ENCODE measurements at places on chromosomes 2 and 18.
A peak's percentile ranks its signal among the peaks of the same experiment; 100 is the strongest.

DNA sequence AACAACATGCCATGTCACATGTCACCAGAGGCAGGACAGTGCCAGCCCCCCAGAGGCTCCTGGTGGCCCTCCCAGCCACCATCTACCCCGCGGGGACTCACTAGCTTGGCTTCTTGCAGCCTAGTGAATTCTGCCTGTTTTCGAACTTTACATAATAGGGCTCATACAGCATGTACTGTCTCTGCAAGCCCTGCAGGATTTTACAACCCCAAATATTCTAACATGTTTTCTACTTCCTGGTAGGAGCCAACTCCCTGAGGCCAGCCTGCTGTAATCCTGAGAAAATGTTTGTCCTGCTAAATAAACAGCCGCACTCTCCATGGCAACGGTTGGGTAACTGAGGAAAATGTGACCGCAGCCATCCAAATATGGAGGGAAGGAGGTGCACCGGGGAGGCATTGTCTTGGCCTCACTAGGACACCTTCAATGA, 2.7 kb downstream of the PER2 start:
- DNase-seq = peak; percentile 49

DNA sequence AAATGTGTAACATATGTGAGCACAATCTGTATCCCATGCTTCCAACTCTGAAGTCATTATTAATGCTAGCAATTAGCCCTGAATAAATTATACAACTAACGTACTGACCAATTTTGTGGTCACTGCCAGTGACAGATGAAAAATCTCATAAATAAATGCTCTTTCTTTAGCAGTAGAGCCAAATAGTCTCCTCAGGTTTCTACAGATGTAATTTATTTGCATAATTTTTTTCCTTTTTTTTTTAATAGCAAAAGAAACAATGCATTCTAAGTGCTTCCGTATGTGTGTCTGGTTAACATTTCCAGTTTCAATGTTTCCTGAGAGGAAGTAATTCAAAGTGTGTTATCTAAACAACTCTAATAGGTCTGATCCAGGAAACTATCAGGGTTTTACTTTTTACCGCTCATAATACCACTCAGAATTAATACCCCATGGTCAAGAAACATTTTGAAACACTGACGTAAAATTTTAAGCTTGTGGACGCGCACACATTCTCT, 108.4 kb downstream of the MEP1B start:
- no peak for DNase-seq

GRCh38 chr2:239640676-239641578, 240.1 kb upstream of the HDAC4 start:
- DNase-seq = no peak

DNA sequence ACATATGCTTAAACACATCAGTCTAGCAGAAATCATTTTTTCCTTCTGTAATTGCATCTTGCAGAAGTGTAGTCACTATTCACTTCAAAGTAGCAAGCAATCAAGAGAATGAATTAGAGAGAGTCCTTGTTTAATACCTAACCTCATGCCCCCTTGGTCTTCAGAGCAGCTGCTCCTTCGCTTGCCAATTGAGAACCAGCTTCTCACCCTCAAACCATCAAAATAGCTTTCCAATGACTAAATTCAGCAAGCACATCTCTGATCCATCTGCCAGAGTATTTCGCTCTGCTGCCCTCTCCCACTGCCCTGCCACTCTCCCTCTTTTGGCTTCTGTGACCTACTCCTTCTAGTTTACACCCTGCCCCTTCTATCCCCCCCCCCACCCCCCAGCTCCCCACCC, 120.7 kb upstream of the AGAP1 start:
- no peak for DNase-seq

GRCh38 chr18:79396431-79397246, 909 bp downstream of the NFATC1 start:
- peak; percentile 53 for DNase-seq

DNA sequence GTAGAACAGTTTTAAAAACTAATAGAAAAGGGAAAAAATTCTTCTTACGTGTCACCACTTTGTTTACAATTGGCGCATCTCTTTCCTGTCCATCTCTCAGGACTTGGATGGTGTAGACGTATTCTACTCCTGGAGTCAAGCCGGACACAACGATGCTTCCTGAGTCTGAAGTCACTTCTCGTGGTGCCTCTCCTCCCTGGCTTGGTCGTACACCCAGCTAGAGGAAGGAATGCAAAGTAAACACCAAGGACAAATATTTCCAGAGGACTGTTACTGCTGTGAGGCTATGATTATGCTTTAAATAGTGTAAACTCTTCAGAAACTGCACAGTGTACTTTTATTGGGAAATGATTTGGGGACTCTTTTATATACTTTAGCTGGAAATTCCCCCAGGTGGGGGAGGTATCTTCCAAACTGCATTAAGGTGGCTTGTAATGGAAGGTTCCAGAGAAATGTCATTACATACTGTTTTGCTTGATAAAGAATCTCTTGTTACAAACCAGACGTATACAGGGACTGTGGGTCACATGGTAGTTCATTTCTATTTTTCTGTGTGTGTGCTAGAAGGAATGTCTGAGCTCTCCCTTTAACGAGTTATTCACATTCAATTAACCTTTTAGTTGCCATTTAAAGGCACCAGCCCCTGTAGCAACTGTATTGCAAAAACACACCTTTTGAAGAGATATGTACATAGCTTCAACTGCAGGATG, 38.1 kb downstream of the FN1 start:
- no peak for DNase-seq

- peak; percentile 70 for DNase-seq
Observed at GRCh38 chr2:86368161-86368824, 30.9 kb upstream of the REEP1 start.

GRCh38 chr2:27049422-27050280, 1.8 kb upstream of the AGBL5 start:
- DNase-seq = peak; percentile 83

GRCh38 chr2:176457481-176457880, 188.2 kb downstream of the MTX2 start:
- DNase-seq = no peak

- DNase-seq = no peak
Observed at GRCh38 chr2:169002161-169002738, 28.9 kb downstream of the ABCB11 start.

GRCh38 chr2:602571-603359, 74.4 kb downstream of the TMEM18 start:
- no peak for DNase-seq

- no peak for DNase-seq
Observed at GRCh38 chr2:133062931-133063665, 393.1 kb upstream of the LYPD1 start.

DNA sequence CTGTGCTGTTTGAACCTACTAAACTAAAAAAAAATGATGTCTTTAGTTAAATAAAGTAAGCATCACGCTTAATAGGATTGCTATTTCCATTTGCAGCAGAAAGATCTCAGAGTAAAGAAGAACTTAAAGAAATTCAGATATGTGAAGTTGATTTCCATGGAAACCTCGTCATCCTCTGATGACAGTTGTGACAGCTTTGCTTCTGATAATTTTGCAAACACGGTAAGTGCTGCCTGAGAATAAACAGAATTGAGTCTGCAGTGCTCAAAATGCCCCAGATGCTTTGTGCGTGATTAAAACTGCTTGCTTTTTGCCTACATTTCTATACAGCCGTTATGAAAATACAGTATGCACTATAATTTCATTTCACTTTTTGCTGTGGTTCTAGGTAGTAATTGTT, 3.9 kb downstream of the CDCA7 start:
- no peak for DNase-seq

DNA sequence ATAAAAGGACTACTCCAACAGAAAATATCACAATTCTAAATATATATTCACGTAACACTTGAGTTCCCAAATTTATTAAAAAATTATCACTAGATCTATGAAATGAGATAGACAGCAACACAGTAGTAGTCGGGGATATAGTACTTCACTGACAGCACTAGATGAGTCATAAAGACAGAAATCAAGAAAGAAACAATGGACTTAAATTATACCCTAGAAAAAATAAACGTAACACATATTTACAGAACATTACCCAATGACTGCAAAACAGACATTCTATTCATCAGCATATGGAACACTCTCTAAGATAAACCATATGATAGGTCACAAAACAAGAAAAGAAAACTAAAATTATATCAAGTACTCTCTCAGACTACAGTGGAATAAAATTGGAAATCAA, 429.4 kb downstream of the MBD2 start:
- no peak for DNase-seq

DNA sequence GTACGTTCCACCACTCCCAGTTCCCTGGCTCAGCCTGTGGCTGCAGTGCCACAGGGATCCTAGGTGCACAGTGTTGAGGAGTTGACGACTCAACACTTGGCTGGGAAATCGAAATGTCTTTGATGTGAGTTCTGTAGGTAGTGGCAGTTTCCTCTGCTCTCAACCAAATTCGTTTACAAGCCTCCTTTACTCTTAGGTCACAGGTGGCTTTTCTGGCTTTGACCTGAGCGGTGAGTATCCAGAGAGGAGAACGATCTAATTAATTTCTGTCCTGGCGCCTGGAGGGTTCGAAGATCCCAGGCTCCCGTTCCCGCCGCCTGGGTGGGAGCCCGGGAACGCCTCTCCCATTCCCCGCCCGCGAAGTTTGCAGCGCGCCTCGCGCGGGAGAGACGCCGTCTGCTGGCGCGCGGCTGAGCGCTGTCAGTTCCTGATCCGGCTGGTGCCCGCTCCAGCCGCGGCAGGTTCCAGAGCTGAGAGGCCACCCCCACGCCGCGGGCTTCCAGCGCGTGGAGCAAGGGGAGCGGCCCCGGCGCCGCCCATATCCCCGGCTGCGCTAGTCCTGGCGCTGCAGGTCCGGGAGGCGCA, at the start of gene LAMA3:
Gene LAMA3 (plus strand): TSS at position 423 of the 585 bp plus-strand sequence. CDS start 231 bp downstream, outside the sequence.
- DNase-seq = peak; percentile 80

DNA sequence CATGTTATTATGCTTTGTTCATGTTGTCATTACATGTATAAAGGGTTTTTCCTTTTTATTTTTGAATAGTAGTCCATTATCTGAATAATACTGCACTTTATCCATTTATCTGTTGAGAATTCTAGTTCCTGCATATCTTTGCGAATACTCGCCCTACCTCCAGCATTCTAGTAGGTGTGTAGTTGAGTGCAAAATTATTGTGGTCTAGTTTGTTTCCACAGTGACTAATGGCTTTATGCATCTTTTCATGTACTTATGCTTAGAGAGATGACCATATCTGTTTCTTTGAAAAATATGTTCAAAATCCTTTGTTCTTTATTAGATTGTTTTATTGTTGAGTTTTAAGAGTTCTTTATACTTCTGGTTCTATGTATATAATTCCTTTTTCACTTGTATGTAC, 48.8 kb downstream of the EIF5B start:
- DNase-seq = no peak

DNA sequence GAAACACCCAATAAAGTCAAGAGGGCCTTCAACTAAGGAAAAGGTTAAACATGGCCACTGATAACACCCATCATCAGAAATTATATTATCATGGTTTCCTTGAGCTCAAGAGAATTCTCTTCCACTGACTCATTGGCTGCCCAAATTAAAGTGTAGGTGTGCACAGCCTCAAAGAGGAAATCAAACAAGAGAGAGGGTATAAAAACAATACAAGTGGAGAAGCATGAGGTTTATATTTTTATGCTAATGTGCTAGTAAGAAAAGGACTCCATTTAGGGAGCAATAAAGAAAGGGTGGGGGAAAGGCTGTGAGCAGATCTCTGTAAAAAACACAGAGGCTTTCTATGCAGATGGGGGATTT, 168.8 kb upstream of the VRK2 start:
- DNase-seq = peak; percentile 42

- DNase-seq = no peak
Observed at GRCh38 chr2:54810246-54810645, 86.8 kb downstream of the EML6 start.

GRCh38 chr2:233965032-233965603, 47.9 kb downstream of the TRPM8 start:
- DNase-seq = no peak

DNA sequence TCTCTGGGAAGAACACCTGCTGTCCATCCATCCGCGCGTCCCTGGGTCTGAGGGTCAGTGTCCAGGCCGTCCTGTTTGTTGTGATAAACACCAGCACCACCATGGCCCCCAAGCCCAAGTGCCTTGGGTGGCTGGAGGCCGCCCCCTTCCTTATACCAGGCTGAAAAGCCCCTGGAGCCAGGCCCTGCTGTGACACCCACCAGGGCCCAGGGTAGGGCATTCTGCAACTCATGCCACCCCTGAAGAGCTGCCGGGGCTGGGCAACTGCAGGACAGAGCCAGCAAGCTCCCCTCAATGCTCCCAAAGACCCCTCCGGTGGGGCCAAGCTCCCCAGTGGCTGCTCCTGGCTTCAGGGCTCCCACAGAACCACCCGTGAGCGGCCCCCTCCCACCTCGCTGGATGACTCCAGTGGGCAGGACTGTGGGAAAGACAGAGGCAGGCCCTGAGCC, 31.9 kb upstream of the SNED1 start:
- DNase-seq = no peak

DNA sequence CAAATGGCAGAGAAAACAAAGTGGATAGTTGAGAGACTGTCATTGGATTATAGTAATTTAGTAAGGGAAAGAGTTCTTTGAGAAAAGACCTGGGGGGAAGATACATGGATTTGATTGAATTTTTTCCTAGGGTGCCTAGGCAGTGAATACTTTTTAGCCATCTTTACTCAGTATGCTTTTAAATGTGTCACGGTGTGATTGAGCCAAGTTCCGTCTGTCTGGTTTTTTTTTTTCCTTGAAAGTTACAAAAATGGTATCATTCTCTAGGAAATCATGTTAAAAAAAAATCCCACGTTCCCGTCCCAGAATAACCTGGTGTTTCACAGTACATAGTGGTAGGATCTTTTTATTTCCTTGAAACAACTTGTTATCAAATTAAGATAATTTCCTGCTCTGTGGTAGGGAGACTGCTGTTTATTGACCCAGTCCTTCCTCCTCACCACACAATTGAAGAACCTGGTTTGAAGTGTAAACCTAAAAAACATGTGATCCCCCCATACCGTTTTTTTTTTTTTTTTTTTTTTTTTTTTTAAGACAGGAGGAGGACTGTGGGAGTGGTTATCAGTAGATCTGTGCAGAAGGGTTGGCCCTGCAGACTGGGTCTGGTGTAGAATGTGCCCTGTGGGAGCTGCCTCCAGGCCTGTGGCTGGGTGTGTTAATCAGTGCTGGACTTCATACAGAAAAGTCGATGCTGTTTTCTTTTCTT, 55.1 kb downstream of the DGKD start:
- no peak for DNase-seq

DNA sequence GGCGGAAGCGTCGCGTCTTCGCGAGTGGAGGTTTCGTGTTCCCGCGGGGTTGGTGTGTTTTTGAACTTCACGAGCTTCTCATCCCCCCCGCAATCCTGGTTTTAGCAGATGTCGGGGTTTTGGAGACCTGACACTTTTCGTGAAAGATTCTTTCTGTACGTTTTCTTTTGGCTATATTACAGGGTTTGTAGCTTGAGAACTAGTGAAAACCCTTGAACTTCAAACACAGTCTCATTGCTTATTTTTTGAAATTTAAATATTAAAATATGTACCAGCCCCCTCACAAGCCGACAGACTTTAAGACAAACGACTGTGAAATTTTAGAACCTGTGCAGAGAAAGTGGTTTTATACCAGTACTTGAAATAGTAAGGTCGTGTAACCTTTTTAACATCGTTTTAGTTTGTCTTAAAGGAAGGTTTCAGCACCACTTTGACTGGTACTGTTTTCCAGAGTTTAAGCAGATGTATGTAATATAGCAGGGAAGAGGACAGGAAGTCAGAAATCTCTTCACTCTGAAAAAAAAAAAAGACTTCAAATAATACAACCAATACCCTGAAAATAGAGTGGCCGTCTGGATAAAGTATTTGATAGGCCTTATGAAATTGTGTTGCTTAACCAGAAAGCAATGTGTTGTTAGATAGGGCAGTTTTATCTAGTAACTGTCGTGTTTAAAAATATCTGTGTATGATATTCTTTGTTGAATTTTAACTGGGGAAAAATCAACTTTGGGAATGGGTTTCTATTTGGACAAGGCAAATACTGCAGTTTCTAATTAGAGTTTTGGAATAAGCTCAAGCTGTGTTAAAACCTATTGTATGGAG, 1.4 kb downstream of the SPATS2L start:
- no peak for DNase-seq
